GM12891 (cell line): ENCODE measurements at places on chromosomes 6 and 20.

- no peak for DNase-seq
Measured at GRCh38 chr6:45555981-45556771, 178.4 kb upstream of the SUPT3H start.

DNA sequence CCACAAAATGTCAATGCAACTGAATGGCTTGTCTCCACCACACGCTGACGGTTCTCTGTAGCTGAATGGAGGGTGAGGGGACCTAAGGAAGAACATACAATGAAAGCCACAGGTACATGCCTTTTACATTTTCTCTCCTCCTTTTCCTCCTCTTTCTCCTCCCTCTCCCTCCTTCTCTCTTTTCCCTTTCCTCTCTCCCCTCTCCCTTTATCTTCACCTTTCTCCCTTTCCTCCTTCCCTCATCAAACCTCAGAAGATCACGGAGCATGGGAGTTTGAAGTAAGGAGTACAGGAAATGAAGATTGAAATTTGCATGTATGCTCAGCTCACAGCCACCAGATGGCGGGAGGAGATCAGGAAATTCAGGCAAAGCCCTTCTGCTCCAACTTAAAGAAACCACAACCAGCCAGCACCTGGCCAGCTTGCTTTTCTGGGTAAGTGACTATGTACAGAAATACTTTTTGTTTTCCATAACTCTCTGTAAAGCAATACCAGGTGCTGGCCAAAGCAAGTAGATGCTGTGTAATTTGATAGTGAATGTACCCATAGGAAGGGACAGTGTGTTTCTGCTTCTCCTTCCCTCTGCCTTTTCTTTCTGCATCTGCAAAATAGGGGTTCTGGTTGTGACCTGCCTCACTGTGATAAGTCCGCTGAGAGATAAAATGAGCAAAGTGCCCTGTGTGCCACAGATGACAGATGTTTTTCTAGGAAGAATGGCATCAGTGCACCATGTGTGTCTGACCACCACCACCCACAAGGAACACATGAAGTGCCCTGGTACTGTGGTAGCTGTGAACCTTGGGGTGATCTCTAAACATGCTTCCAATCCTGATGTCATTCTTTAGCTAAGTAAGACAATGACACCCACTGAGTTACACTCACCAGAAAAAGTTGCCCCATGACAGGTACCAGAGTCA is 18.6 kb upstream of the FOXO3 start:
- peak; percentile 25 for DNase-seq

DNA sequence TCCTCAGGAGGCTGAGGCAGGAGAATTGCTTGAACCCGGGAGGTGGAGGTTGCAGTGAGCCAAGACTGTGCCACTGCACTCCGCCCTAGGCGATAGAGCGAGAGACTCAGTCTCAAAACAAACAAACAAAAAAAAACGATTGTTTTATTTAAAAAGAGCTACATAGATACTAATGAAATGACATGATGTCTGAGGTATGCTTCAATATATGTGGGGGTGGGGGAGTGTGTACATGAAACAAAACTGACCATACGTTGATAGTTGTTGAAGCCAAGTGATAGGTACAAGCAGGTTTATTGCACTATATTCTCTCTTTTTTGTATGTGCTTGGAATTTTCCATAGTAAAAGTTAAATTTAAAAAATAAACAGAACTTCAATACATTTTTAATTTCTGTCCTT is 240.1 kb downstream of the TFAP2A start:
- DNase-seq = no peak

- DNase-seq = peak; percentile 32
Measured at GRCh38 chr6:137488150-137489045, 5.8 kb downstream of the OLIG3 start.

DNA sequence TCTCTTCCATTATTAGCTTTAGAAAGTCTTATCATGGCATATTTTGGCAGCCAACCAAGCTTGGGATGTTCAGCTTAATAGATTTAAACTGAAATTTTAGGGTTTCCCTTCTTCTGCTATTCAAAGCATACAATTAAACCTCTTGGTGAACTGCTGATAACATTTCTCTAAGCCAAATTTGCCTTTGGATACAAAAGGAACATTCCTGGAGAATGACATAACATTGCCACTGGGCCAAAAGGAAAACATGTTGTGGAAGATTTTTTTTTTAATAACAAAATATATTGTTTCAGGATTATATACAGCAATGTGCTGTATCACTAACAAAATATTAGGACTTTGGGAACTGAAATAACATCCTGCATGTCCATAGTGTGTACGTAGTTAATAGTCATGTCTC is 215.1 kb upstream of the TBX18 start:
- no peak for DNase-seq

DNA sequence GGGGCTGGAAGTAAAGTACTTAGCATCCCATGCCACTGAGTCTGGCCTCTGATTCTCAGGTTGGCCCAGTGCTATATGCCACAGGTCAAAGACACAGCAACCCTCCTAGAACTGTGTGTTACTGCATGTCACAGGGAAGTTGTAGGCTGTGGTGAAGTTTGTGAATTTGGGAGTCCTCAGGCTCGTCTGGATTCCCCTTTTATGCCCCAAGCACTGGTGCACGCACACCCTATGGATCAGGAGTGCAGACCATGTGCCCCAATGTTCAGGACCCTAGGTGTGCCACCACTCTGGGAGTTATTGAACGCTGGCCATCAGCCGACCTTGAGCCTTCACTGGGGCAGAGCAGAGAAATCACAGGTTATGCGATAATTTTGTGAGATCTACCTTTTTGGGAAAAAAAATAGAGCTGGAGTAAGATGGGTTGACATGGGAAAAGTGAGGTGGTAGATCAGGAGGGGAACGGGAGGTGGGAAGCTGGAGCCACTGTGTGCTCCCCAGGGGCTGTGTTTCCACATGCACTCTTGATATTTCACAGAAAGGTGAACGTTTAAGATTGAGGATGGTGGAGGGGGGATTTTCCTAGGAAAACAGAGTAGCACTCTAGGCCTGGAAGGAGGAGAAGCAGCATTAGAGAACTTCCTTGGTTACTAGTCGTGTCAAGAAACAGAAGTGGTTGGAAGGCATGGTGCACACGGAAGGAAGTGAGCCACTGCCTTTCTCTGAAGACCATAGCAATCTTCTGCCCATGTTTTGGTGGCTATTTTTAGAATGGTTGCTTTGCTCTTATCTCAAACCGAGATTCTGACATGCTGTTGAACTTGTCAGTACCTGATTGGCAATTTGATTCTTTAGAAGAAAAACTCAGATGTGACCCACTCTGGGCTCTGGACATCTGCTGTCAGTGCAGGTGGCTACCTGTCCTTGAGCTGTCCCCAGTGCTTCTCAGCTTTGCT is 44.1 kb downstream of the DUSP22 start:
- DNase-seq = no peak

- no peak for DNase-seq
Measured at GRCh38 chr20:22584922-22585785, 782 bp upstream of the FOXA2 start.

DNA sequence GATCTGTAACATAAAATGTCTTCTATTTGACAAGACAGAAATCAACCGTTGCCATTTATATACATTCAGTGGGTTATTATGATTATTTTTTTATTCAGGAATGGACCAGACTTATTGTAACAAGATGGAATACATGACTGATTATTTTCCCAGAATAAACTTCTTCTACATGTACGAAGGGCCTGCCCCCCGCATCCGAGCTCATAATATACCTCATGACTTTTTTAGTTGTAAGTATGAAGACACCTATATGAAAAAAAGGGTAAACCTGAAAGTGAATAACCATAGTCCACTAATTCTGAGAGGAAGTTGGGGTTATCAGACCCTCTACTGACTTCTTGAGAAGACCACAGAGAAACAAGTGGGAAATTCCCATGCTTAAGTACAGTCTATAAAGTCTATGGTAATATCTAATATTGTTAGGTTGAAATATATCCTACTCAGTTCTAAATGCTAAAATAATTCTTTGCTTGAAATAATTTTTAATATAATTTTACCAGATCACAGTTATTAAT is 15.9 kb downstream of the OR2A4 start:
- DNase-seq = no peak

- no peak for DNase-seq
Measured at GRCh38 chr6:105519954-105520353, 117.1 kb upstream of the PREP start.

GRCh38 chr6:43927532-43928210 is 157.7 kb downstream of the VEGFA start:
- no peak for DNase-seq

DNA sequence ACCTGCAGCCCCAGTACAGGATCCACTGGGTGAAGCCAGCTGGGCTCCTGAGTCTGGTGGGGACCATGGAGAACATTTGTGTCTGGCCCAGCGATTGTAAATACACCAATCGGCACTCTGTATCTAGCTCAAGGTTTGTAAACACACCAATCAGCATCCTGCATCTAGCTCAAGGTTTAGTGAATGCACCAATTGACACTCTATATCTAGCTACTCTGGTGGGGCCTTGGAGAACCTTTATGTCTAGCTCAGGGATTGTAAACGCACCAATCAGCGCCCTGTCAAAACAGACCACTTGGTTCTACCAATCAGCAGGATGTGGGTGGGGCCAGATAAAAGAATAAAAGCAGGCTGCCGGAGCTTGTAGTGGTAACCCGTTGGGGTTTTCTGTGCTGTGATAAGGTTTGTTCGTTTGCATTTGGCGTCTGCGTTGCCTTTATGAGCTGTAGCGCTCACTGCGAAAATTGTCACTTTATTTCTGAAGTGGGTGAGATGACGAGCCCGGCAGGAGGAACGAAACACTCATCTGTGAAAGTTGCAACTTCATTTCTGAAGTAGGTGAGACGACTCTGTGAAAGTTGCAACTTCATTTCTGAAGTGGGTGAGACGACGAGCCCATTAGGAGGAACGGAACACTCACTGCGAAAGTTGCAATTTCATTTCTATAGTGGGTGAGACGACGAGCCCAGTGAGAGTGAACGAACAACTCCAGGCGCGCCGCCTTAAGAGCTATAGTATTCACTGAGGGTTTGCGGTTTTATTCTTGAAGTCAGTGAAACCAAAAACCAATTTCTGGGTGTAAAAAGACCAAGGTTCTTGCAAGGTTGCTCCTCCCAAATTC is 31.1 kb downstream of the SERPINB6 start:
- DNase-seq = peak; percentile 51

DNA sequence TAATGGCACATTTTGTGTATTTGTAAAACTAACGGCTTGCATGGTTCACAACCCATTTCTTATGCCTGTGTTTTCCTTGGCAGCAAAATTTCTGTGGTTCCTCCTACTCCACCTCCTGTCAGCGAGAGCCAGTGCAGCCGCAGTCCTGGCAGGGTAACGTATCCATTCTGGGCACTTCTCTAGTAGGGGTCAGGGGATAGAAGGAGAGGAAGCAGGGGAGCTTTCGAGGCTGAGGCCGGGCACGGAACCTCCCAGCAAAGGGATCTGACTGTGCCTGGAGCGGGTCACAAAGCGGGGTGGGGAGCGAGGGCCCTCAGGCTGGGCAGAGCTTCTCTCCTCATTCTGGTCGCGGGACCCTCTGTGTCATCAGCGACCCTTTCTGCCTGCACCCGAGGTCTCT is 58.4 kb downstream of the SYTL3 start:
- DNase-seq = no peak

GRCh38 chr6:89794324-89794723 is 25.3 kb downstream of the MDN1 start:
- DNase-seq = no peak

DNA sequence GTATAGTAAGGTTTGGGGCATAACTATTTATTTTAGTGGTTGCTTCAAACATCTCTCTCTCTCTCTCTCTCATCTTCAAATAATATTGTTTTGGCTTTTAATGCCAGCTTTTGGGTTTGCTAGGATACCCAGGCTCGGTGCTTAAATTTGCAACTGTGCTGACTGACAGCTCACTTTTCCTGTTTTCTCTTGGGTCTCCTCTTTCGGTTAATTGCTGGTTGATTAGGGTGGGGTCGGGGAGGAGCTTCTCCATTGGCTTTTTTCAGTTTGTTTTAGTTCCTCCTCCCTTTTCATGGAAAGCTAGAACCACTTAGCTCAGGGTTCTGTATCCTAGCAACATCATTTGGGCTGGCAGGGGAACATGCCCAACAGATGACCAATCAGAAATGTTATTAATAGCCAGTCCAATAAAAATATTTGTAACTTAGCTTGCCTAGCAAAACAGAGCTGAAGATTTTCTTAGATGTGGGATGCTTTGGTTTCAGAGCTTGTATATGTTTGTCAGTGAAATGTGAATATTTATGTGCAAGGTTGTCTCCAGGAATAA is 11.3 kb downstream of the TFAP2B start:
- no peak for DNase-seq

DNA sequence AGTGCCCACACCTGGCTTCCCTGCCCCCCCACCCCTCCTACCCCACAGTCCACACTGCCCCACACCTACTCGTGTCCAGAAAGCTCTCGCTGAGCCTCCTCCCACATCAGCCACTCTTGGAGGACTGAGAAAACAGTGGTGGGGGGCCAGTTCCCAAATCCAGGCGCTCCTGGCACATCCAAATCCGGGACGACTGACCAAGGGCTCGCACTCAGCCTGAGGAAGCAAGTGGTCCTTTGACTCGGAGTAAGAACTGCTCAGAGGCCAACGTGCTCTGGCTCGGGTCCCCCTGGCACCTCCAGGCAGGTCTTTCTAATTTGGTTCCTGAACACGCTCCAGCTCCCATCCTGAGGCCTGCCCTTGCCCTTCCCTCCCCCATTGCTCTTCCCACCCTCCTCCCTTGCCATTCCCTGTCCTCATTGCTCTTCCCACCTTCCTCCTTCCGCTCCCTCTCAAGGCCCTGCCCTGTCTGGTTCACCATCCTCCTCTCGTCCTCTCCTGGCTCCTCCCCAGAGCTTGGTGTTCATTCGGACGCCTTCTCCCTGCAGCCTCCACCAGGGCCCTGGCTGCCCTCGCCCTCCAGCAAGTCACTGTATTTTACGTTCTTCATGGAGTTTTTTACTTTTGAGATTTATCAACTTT is 83.6 kb downstream of the THBS2 start:
- no peak for DNase-seq

DNA sequence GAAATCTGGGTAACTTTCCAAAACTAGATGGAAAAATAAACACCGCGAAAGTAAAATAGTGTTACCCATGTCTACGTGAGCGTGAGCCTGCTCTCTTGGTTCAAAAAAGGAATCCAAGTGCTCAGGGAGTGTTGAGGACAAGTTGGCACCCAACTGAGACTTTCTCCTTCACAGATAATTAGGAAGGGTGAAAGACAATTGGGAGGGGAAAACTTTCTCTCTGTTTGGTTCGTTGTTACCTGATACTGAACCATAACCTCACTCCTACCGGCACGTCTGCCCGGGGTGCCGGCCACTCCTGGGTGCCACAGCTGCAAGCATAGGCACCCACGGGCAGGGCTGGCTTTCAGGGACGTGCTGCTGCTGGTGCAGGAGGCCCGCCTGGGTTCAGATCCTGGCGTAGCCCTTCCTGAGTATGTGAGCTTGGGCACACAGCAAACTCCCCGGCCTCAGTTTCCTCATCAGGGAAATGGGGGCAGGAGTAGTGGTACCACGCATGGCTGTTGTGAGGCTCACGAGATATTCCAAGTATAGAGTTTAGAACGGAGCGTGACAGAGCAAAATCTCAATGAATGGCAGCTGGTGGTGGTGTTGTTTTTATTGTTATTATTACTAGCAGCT is 38.2 kb upstream of the PMEPA1 start:
- DNase-seq = no peak
